ENCODE measurements at places on chromosomes 3 and 15. TPM values are rescaled to one million over a fixed set of nuclear protein-coding genes. Genes with fewer than 3 reads are reported as not detected.

The TERC gene
- 1,776 TPM for total RNA-seq

The LTK gene
- not detected for total RNA-seq

The SUSD5 gene
- total RNA-seq: under 0.01 TPM

The GNAT1 gene
- total RNA-seq: not detected

Measured in tracheal epithelial cell (primary cell).